ENCODE measurements at places on chromosomes 12 and 14. TPM values are rescaled to one million over a fixed set of nuclear protein-coding genes. Genes with fewer than 3 reads are reported as not detected.

The GRIP1 gene
- 0.96 TPM for total RNA-seq

GRCh38 chr12:96980991-96981414, 73.9 kb downstream of the NEDD1 start:
- no peak for DNase-seq

The OR5AU1 gene
- not detected for total RNA-seq

GRCh38 chr14:52692248-52692962, 3.0 kb downstream of the ERO1A start:
- DNase-seq: no peak

The B3GNT4 gene
- not detected for total RNA-seq

GRCh38 chr14:29339494-29340172, 573.0 kb downstream of the FOXG1 start:
- DNase-seq: no peak

The ALX1 gene
- not detected for total RNA-seq

The CMKLR1 gene
- 4.7 TPM for total RNA-seq

The PSEN1 gene
- 23.6 TPM for total RNA-seq

DNA sequence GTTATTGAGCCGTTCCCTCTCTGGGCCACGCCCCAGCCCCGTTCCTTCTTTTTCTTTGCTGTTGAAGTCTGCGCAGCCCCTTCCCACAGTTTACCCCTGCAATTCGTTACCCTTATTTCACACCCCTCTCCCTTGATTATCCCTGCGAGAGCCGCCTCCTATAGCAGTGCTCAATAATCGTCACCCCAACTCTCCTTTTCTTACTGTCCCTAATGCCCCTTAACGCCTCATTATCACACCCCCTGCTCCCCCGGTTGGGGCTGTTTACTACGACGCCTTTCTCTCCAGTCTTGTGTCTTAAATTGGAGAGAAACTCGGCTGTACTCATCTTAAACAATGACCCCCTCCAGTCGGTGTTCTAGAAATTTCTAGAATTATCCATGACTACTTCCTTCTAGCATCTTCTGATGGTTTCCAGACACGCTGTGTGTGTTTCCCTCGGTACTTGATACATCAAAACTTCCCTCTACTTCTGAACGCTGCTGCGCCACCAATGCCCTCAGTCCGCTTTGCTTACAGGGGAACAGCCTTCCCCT, 713 bp upstream of the FBXL14 start:
- DNase-seq: peak; percentile 37

DNA sequence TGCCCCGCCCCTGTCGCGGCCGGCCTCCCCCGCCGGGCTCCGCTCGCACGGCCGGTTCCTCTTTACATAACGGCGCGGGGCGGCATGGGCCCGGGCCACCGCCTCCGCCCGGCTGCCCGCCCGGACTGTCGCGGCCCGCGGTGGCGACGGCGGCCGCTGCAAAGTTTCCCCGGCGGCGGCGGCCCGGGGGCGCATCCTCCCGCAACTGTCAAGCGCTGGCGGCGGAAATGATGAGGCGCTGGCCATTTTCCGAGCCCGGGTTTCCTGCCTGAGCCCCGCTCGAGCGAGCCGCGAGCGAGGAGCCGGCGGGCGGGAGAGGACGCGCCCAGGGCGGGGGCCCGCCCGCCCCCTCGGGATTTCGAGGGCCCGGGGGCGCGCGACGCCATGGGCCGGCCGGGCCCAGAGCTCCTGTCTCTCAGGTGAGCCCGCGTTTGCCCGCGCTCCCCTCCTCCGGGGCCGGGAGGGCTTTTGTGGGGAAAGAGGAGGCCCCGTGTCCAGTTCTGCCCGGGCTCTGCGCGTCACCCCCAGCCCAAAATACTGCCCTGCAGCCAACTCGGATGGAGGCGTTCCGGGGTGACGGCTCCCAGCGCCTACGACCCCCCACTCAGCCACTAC, at the start of gene SH2B3:
Gene SH2B3 (plus strand): TSS at position 65 of the 615 bp plus-strand sequence. CDS start 12,223 bp downstream, outside the sequence.
- peak; percentile 84 for DNase-seq

DNA sequence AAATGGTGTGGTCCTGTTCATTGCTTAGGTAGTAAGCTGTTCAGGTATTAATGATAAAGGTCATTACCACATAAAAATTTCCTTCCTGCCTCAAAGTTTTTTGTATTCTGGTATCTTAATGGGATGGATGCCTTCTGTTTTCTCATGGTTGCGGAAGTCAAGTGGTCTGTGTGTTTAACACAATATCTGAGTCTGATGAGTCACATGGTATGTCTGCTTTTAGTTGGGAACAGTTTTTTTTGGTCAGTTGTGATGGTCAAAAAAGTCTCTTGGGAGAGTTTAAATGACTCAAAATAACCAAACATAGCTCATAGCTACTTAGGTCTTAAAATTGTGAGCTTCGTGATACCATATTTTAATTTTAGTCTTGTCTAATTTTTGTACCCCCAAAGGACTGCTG, 40.7 kb downstream of the STK38L start:
- no peak for DNase-seq

GRCh38 chr12:68896881-68897540, 36.0 kb downstream of the CPM start:
- no peak for DNase-seq

The KHNYN gene
- 15.8 TPM for total RNA-seq

The TEX52 gene
- total RNA-seq: not detected

The CCDC198 gene
- total RNA-seq: not detected

- DNase-seq: no peak
Measured at GRCh38 chr14:92617581-92617980, 104.0 kb downstream of the RIN3 start.

The CD27 gene
- not detected for total RNA-seq

The LTBP2 gene
- total RNA-seq: 19.1 TPM

DNA sequence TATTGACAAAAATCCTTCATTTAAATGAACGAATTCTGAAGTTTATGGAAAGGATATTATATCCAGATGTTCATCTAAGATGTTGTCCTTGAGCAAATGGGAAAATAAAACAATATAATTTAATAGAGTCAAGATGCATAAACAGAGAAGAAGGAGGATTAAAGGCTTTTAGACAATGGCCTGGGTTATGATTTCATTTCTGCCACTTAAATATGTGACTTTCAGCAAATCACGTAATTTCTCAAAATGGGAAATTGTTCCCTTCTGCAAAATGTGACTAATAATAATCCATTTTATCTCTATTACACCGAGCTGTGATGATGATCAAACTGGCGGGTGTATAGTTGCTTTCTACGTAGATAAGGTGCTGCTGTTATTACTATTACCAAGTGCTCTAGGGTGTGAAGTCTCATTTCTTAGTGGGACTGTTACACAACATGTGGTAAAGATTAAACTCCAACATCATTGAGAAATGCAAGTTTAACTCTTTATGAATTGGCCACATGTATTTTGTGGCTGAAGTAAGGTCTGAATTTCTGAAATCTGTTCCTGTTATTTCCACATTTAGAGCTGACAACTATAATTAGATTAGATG, 157.0 kb downstream of the MYRFL start:
- no peak for DNase-seq

DNA sequence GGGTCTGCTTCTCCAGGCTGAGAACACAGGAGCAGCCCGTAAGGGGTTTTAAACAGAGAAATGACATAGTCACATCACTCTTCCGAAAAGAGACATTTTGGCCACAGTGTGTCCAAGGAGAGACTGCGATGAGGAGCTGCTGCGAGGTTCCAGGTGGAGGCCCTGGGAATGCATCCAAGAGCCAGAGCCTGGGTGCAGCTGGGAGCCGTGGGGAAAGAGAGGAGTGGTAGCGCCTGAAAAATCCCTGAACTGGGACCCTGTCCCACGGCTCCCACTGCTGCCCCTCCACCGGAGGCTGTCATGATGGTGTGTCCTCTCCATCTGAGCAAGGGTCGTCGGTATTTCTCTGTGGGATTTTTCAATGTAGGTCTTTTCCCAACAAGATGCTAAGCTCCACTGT, 146.9 kb downstream of the BCL11B start:
- no peak for DNase-seq

- DNase-seq: no peak
Measured at GRCh38 chr14:20802341-20803084, at the start of gene RNASE1. Gene RNASE1, minus strand, starts transcription at chr14:20802844. Its CDS starts 776 bp downstream, at chr14:20802068.

The GNB3 gene
- 2.9 TPM for total RNA-seq

The HOXC11 gene
- not detected for total RNA-seq

DNA sequence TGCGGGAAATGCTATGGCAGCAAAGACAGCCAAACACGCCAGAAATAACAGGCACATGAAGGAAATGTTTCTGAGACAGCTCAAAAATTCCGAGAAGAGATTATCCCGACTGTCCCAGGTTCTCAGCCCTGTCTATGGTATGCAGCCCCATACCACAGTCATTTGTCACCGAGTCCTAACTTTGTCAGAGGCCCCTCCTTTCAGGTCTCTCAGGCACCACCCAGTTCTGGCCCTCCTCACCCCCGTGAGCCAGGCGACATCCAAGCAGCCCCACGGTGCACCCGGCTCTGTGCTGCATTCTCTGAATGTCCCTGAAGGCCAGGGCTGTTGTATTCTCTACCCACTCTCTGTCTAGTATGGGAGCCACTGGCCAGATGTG, 24.0 kb downstream of the SSH1 start:
- peak; percentile 66 for DNase-seq

DNA sequence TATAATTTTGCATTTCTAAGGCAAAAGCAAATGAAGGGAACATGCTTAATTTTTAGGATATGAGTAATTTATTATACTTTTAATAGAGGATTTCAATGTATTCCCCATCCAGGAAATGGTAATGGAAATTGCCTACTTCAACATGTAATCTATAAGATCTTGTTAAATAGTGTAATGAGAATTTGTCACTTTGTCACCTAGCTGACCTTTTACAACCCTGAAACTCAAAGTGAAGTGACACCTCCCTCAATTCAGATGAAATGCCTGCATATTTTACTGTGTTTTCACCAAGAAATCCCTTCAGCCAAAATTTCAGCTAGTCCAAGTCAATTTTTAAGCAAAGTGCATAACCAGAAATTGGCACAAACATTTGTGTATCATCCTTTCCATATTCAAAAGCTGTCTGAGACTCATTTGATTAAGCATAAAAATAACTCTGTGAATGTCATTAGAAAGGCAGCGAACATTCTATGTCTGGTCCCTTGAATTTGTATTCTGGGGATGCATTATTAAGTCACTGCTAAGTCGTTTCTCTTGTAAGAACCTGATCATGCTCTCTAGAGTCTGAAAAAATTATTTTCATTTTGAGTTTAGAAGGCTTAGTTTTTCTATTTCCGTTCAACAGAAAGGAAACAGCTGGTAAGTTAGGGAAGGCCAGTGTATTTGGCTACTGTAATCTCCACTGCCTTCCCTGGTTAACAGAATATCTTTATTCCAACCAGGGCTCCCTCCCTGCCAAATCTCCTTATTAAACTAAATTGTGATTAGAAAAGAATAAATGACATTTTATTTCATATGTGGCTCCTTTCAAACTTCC, 100.8 kb downstream of the IGF1 start:
- DNase-seq: no peak

DNA sequence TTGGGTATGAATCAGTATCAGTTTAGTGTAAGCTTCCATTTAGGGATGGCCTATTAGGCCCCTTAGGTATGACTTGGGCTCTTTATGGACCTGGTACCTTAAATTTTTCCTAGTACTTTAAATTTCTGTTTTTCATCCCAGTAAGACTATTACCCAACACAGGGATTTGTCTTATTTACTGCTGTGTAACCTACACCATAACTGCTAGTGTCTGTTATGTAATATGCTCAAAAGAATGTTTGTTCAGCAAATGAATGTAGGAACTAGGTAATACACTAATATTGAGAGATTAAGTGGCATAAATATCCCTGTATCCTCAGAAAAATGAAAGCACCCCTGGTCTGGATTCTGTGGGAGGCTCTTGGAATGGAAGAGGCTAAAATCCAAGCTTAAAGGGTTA, 63.7 kb upstream of the YARS2 start:
- no peak for DNase-seq
